ENCODE measurements at places on chromosomes 3 and 15.

DNA sequence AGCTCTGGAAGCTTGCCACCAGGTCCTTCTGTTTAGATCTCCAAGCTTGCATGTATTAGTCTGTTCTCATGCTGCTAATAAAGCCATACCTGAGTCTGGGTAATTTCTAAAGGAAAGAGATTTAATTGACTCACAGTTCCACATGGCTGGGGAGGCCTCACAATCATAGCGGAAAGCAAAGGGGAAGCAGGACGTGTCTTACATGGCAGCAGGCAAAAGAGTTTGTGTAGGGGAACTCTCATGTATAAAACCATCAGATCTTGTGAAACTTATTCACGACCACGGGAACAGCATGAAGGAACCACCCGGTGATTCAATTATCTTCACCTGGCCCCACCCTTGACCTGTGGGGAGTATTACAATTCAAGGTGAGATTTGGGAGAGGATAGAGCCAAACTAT, 147.0 kb upstream of the PROK2 start:
- DNase-seq: no peak

GRCh38 chr15:82313446-82313845, 35.8 kb downstream of the GOLGA6L10 start:
- DNase-seq: no peak

DNA sequence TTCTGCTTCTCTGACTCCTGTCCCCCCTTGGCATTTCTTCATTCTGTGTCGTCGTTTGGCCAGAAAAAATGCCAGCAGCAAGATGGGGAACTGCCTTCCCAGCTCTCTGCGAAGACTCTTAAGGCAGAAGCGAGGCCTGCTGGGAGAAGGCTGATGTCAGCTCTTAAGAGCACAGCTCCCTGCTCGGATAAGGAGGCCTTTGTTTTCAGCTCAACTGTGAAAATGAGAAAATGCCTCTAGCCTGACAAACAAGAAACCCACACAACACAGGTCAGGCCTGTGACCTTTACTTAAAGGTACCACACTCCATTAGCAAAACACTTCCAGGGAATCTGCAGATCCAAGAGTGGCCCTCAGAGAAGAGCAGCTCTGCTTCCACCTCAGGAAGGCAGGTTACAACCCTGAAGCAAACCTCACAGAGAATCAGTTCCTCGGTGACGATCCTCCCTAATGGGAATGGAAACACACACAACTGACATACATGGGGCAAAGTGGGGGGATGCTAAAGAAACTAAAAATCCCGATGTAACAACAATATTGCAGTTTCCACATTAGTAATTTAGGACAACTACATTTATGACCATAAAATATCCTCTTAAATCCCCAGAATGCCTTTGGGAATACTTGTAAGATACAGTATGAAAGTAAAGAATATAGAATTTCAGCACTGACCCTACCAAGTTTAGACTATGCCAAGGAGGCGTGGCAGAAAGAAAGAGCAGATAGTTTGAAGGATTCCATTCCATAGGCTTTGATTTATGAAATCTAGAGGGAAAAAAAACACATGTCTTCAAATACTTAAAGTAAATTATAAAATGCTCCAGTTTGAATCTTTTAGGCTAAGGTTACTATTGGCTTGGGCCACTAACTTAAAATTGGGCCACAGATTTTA, 52.1 kb downstream of the VGLL4 start:
- DNase-seq: no peak

- DNase-seq: no peak
Observed at GRCh38 chr3:4492208-4493013, 737 bp upstream of the ITPR1 start.

- no peak for DNase-seq
Observed at GRCh38 chr3:41684797-41685735, 276.8 kb downstream of the ULK4 start.

DNA sequence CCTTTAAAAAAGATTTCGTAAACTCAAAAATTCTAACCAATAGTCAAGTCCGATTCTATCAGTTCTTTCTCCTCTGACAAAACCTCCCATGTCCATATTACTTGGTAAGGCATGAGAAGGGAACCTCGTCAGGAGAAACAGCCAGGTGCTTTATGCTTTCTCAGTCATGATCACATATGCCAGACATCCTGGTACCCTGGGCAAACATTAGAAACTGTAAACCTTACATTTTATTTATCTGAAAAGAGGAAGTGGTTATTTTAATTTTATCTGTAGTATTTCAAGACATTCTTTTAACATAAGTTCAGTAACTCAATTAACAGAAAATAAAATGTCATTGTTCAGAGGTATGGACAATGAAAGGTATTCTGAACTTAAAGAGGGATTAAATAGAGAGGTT, 474.8 kb upstream of the GBE1 start:
- no peak for DNase-seq

- no peak for DNase-seq
Observed at GRCh38 chr3:22451501-22451900, 700.5 kb upstream of the ZNF385D start.

DNA sequence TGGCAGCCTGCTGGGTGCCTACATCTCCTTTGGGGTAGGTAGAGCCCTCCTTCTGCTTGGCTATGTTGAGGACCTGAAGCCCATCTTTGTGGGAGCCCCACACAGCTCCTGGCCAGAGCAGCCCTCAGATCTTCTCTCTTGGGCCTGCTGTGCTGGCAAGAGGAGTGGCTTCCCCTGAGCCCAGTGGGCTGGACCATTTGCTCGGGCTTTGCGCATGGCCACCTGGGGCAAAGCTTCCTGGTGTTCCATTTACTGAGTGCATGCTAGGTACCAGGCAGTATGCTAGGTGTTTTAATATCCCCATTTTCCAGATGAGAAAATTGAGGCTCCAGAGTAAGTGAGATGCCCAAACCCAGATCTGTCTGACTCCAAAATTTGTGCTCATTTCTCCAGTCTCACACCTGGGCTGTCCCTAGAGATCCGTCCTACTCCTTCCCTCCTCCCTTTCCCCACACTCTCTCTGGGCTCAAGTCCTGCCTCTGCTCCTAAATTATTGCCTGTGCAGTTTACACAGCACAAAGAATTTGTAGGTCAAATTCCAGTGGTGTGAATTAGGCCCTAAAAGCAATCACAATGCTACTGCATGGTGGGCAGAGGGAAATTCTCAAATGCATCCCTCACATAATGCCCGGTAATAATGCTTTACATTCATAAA, 39.7 kb downstream of the SLC28A1 start:
- DNase-seq: no peak

- DNase-seq: no peak
Observed at GRCh38 chr3:120410116-120410515, 40.7 kb downstream of the FSTL1 start.

GRCh38 chr15:53448232-53449015, 311.0 kb downstream of the WDR72 start:
- DNase-seq: no peak

DNA sequence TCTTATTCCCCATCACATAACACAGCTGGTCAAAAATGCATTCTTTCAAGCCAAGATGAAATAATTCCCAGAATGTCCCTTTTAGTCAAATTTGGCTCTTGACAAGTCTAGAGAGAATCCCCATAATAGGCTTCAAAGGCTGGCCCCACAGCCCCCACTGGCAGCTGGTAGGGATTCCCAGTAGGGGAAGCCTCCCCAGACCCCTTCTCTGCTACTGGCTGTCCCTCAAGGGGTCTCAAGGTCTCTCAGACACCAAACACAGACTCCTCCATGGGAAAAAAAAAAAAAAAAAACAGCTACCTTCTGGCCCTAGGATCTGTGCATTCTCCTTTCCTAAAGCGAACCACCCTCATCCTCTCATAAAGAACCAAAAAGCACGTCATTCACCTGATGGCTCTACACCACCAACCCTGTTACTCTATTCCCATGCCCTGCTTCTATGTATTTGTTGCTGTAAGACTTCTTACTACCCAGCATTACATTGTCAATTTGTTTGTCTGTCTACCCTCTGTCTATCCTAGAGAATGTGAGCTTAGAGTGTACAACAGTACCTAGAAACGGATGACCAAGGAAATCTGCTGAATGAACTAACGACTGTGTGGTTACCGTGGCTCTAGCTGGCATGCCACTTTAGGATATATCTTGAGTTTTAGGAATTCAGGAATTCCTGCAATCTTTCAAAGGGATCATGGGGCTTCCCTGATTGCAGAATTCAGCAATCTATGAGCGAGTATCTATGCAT, 164.1 kb upstream of the NSMCE3 start:
- no peak for DNase-seq

DNA sequence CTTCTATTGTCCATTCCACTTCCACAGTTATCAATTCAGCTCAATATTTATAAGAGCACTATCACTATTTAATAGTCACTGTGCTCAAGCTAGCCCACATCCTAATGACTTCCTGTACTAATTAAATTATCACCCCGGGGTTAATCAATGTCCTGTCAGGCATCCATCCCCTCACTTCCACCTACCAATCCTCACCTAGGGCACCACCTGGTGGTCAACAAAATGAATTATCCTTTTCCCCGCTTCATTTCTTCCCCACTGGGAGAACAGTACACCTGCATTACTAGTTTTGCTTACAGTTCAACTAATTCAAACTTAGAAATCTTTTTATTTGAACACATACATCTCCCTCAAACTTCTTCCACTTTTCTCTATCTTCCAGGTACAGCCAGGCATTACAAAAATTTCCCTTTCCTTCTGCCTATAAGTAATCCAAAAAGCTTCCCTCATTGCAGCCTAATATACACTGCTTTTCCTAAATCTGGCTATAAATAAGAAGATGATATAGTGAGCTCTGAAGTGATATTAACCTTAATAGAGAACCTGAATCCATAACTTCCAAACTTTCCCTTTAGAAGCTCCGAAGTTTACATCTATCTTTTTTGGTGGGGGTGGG, 68.5 kb downstream of the TMCC1 start:
- peak; percentile 12 for DNase-seq
